ENCODE measurements at places on chromosomes 12 and 14.

- DNase-seq: no peak
These were observed 16.0 kb upstream of the SELPLG start for GRCh38 chr12:108649669-108650068.

GRCh38 chr12:63150713-63151622 lies at the start of gene AVPR1A:
Gene AVPR1A (minus strand): TSS chr12:63151201. CDS start chr12:63150836, 365 bp downstream.
- no peak for DNase-seq

- DNase-seq: no peak
These were observed 227.1 kb downstream of the GLT1D1 start for GRCh38 chr12:129080391-129080790.

GRCh38 chr14:104171029-104171697 lies 32.8 kb downstream of the KIF26A start:
- no peak for DNase-seq

- no peak for DNase-seq
These were observed 131.2 kb upstream of the DYRK2 start for GRCh38 chr12:67517181-67517887.

DNA sequence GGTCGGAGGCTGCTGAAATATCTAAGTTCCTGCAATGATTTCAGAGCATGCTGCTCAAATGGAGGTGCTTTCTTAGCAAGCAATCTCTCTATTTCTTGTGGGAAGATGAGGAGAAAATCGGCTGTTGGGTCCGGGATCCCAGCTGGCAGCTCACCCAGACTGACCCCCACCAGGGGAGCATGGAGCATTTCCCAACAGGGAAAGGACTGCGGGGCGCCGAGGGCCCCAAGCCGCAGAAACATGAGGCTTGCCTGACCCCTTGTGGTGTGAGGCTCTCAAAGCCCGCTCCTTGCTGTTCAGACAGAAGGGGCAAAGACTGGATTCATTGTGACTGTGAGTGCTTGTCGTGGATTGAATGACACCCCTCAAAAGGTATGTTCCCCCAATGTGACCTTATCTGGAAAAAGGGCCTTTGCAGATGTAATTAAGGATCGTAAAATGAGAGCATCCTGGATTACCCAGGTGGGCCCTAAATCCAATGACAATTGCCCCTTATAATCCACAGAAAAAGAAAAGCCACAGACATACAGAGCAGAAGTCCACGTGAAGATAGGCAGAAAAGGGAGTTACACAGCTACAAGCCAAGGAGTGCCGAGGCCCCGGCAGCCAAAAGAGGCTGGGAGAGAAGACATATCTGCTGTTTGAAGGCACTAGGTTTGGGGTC lies 116.3 kb upstream of the VASH1 start:
- no peak for DNase-seq

DNA sequence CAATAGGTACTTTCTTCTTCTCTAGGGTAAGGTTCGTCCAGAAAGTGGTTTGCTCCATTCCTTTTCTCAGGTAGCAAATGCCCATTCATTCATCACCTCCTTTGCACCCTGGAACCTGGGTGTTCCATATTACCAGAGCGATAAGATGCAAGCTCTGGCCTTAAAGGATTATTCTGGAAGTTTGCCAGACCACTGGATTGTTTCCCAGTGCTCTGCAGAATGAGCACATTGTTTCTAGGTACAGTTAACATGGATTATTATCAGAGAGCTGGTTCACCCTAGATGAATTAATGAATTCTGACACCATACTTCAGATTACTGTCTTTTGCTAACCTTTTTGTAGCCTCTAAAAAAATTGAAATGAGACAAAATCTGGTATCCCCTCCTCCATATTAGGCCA lies 170.9 kb upstream of the BMP4 start:
- DNase-seq: no peak

DNA sequence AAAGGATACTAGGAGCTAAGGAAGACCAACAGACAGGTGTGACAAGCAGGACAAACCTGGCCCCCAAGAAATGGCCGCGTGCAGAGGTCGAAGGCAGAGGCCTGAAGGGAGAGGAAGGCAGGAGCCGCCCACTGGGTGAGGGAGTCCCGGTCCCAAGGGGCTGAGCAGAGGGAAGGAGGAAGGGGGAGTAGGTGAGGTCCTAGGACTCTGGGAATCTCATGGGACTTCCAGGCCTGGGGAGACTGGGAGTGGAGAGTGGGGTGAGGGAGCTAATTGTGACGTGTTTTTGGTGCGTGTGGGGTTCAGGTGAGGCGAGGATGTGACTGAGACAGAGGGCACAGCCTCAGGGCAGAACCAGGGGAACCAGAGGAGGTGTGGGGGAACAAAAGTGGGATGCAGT lies 11.7 kb upstream of the FLVCR2 start:
- no peak for DNase-seq

DNA sequence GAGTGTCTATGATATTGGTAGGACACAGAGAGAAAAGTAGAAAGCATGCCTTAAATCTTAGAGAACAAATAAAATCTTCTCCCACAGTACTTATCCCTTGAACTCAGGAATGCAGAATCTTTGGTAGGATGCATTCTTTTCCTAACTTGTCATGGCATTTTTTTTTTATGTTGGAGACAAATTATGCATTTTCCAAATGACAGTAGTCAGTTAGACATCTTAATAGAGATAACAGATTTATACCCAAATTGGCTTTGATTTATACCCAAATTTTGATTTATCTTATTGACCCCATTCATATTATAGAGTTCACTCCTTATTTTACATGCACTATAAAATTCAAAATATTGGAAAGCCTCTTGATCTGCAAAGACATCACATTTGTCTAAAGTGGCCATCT lies 132.9 kb downstream of the CNTN1 start:
- no peak for DNase-seq

DNA sequence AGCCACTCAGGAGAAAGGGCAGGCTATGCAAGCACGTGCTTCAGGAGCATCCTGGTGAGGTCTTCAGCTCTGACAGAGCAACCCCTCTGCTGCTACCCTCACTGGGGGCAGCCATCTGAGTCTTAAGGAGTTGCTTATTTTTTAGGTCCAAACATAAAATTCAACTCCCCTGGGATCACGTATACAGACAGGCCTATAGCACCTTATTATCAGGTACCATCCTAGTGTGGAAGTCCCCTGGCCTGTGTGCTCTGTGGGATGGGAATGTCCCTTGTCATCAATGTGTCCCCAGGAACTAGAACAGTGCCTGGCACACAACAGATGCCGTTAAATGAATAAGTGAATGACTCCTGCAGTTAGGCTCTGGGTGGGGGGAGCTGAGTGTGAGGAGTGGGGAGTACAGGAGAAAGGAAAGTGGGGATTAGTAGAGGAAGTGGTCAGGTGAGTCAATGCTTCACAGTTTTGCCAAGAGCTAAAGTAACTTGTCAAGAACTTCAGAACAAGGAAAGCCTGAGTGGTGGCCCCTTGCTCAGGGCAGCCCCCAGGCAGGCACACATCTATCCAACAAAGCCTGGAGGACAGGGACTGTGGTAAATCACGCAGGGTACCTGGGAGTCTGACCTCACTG lies 33.5 kb downstream of the DAD1 start:
- peak; percentile 48 for DNase-seq

- DNase-seq: no peak
These were observed 179.0 kb upstream of the KRR1 start for GRCh38 chr12:75690296-75690955.

- no peak for DNase-seq
These were observed 567.2 kb downstream of the SNAPC1 start for GRCh38 chr14:62329427-62329826.

- DNase-seq: no peak
These were observed 788 bp downstream of the SFSWAP start for GRCh38 chr12:131711551-131712205.

DNA sequence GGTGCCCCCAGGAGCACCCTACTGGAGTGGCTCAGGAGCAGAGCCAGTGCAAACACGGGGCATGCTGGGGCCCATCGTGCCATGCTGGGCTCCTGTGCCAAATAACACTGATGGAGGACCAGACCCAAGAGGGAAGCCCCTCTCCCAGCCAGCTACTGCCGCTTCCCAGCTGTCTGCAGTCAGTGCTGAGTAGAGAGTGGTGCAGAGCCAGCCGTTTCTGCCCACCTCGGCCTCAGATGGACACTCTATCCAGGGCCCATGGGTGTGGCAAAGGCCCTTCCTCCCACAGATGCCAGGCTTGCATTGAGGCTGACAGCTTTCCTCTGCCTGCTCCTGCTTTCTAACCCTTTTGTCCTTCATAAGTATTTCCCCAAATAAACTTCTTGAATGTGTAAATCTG lies 13.2 kb downstream of the CLBA1 start:
- no peak for DNase-seq

GRCh38 chr14:23375527-23376251 lies 1.2 kb upstream of the CMTM5 start:
- no peak for DNase-seq

GRCh38 chr14:93987376-93987775 lies 9.7 kb upstream of the CCDC197 start:
- DNase-seq: no peak

DNA sequence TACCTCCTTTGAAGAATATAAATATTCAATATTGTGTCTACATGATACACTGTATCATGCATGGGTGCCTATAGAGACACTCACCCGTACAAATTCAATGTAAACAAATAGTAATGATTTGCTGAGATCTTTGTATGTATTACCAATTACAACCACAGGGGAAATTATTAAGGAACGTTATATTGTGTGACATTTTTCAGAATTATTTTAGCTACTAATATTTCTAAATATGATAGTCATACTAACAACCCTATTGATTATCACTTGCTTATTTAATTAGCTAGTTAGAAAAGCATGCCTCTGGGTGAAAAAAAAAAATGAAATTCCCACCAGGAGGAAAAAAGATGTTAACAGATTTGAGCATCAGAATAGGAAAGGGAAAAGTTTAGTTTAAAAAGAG lies 2.1 kb downstream of the SOX5 start:
- no peak for DNase-seq

- no peak for DNase-seq
These were observed 125.1 kb downstream of the GPR65 start for GRCh38 chr14:88130057-88130432.

- no peak for DNase-seq
These were observed 55.7 kb upstream of the OVCH1 start for GRCh38 chr12:29552994-29553748.

DNA sequence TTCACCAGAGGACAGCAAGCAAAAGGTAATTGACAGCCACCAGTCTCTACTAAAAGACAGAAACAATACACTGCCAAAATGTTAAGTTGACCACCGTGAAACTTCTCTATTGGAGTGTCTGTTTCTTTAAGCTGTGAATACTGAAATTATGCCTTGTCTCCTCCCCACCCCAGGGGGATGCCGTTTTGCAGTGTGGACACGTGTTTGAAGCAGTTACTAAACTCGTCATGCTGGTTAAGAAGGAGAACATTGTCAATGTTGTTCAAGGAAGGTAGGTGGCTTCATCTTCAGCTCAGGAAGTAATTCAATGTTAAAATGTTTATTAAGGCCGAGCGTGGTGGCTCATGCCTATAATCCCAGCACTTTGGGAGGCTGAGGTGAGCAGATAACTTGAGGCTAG lies 32.8 kb downstream of the KCTD10 start:
- no peak for DNase-seq

- no peak for DNase-seq
These were observed 6.8 kb downstream of the PRPH start for GRCh38 chr12:49301760-49302159.

All from naive thymus-derived CD4-positive, alpha-beta T cell (primary cell).